ENCODE measurements at places on chromosomes 13 and 19.

GRCh38 chr13:28440774-28441504 lies 54.0 kb downstream of the FLT1 start:
- no peak for DNase-seq

GRCh38 chr13:46648166-46648607 lies 95.2 kb downstream of the LRCH1 start:
- DNase-seq = no peak

DNA sequence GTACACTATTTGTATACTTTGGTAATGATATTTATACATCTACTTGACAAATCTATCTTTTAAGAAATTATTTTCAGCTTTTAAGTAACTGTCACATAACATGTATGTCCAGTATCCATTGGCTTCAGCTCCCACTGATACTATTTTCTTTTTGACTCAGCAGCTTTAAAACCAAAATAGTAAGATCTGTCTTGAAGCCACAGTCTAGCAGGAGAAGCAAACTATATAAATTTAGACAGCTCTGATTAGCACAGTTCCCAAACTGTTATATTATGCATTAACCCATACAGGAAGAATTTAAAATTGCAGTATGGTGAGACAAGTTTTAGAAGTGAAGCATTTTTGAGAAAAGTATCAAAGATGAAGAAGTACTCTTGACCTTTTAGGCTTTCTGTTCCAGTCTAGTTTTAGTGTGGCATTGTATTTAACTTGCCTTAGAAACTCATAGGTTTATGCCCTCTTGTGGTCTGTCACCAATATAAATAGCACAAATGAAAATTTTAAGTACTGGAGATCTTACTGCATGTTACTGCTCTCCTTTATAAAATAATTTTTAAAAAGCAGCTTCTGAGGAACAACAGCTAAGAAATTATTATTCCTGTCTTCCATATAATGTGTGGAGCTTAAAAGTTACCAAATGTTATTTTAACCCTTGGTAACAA lies 24.7 kb downstream of the URI1 start:
- no peak for DNase-seq

DNA sequence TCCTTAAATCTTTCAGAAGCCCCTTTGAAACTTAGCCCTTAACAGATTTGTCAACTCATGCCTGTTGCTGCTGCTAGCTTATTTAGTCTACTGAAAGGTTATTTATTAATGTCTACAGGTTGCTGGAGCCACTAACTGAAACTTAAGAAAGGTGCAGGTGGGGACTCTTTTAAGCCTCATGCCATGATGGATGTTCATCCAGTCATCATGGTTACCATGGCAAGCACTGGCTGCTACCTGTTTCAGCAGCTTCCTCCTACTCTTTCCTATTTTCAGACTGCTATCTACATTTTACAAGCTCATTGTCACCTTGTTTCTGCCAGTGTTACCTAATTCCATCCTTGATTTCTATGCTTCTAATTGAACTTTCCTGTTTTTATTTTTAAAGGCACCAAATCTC lies 27.1 kb downstream of the DGKH start:
- no peak for DNase-seq

- DNase-seq = no peak
Observed at GRCh38 chr19:10334588-10335351, 1.4 kb upstream of the RAVER1 start.

GRCh38 chr19:7746903-7747884 lies at the start of gene CD209:
Gene CD209 (minus strand): TSS chr19:7747534. CDS start chr19:7747511, 23 bp downstream.
- DNase-seq = no peak

DNA sequence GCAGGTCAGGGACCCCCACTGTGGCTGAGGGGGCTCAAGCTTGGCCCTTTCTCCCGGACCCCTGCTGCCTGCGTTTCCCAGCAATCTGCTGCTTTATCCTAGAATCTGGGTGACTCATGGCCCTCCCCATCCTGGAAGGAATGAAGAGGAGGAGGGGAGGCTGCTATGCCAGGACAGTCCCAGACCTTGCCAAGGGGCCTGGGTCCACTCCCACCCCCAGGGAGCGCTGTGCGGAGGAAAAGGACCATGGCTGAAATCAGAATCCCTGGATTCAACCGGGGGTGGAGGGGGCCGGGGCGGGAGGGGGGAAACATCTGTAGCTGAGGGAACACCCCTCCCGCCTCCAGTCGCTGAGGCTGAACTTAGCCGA lies 20.5 kb downstream of the ZNF114 start:
- DNase-seq = no peak

- no peak for DNase-seq
Observed at GRCh38 chr19:31058676-31059340, 290.4 kb downstream of the TSHZ3 start.

GRCh38 chr13:102280366-102280765 lies 121.5 kb downstream of the FGF14 start:
- no peak for DNase-seq

- no peak for DNase-seq
Observed at GRCh38 chr13:48909056-48909389, 66.7 kb upstream of the FNDC3A start.

DNA sequence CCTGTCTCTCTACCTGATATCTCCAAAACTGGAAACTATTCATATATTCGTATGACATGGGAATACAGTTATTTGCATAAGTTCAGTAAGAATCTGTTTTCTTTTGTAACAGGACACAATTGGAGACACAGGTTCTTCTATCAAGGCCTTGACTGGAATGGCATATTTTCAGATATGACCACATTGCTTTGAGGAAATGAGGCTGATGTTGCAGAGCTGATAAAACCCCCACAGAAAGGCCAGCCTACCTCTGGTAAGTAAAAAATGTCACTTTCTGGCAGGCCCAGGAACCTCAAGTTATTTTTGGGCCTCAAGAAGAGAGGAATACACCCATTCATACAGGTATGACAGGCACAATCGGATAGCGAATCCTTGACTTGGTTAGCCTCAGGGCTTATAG lies 29.5 kb upstream of the KBTBD6 start:
- no peak for DNase-seq

DNA sequence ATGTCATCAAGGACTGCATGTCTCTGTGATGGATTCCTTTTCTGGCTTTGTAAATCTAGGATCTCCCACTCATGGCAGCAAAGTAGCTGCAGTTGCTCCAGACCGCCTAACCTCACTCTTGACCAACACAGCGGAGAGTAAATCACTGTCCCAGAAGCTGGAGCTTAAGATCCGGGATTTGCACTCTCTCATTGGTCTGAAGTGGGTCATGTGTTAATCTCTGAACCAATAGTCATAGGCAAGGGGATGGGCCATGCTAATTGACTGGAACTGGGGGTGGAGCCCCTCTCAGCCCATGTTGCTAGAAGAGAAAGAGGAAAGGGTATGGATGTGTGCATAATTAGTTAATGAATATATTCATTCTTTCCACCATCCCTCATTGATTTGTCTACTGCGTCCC lies 34.0 kb downstream of the VAV1 start:
- DNase-seq = no peak

- DNase-seq = no peak
Observed at GRCh38 chr13:99870541-99870940, 101.0 kb downstream of the ZIC5 start.

DNA sequence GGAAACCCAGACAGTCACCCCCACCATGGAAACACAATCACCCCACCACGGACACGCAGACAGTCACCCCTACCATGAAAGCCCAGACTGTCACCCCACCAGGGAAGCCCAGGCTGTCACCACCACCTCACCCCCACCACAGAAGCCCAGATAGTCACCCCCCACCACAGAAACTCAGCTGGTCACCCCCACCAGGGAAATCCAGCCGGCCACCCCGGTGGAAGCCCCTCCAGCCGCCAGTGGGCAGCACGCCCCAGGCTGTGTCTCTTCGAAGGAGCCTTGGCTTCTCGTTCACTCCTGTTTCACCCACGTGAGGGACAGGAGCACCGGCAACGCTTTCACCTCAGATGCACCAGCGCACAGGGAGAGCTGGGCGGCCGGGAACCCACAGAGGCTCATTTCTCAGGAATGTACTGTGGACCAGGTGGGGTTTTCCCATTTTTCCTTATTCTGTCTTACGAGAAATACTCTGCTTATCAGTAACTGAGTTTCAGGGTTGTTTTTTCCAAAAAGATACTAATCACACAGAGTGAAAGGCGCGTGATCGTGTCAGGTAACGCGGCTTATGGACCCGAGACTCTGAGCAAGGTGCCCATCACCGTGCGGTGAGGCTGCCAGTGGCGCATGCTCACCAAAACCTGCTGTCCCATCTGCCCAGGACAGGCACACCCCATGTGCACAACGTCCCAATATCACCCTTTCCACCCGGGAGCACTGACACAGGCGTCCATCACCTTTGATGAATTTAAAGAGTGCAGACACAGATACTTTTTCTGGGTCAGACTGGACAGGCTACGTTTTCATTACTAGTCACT lies 28.0 kb downstream of the CARS2 start:
- DNase-seq = no peak

DNA sequence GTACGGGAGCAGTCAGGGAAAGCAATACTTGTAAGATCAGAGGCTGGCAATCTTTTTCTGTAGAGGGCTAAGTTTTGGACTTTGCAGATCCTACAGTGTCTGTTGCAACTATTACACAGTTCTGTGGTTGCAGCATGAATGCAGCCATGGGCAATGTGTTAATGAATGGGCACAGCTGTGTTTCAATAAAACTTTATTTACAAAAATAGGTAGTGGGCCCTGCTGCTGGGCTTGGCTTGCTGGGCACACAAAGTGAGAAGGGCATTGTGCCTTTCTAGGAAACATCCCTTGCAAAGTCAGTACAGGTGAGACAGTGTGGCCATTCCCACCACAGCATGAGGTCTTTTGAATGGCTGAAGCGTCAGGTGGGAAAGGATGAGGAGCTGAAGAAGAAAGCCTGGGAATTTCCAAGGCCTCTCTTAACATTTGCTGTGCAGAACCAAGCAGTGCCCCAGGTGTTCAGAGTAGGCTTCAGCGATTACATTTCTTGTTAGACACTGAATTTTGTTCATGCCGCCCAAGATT lies 9.1 kb downstream of the KL start:
- no peak for DNase-seq

DNA sequence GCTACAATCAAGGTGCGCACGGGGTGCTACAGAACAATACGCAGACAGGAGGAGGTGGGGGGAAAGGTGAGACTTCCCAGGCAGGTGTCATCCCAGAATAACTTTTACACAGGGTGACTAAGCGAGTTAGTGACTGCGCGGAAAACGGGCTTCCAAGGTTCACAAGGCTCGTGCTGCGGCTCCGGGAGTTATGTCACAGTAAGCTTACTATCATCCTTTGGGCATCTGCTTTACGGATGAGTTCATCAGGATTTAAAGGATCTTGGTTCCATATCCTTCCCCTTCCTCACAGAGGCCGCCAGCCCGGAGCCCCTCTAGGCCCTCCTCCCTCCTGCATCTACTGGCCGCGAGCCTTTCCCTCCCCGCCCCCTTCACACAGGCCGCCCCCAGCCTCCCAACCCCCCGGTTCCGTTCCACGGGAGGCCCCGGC lies 474 bp upstream of the IFT88 start:
- DNase-seq = no peak

- DNase-seq = no peak
Observed at GRCh38 chr19:49020342-49020741, 3.5 kb upstream of the LHB start.

GRCh38 chr13:54232700-54233099 lies 1204.1 kb downstream of the OLFM4 start:
- no peak for DNase-seq

GRCh38 chr19:45528149-45528743 lies 21.0 kb downstream of the VASP start:
- no peak for DNase-seq

- no peak for DNase-seq
Observed at GRCh38 chr13:81275666-81276258, 934.8 kb upstream of the SPRY2 start.

- DNase-seq = no peak
Observed at GRCh38 chr13:60647547-60647946, 250.5 kb downstream of the TDRD3 start.

- DNase-seq = no peak
Observed at GRCh38 chr13:59996461-59996980, 167.2 kb downstream of the DIAPH3 start.

DNA sequence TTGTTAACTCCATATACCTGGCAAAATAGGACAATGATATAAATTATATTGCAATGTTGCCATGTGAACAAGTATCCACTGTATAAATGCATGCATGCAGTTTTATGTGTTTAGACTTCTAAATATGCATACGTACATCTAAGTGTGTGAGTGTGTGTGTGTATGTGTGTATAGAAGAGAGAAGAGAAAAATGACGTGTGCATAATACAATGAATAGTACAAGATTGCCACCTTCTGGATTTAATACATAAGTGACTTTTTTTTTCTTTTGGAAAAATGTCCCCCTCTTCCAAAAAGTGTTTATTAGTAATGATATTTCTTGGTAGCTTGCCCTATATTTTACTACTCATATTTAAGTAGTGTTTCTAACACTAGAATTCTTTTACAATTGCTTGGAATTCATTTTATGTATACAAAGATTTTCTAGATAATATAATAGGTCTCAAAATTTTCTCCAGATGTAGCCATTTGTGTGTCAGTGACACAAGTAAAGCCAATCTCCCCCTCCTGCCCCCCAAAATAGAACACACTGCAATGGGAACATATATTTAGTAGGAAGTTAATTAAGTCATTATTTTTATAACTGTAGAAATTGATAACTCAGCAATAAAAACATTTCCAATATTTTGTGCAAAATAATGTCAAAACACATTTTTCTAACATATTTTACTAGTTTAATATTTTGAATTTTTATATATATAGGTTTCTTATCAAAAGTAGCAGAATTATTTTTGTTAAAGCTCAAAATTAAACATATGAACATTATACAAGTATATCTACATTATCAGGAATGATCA lies 783.3 kb upstream of the ATXN8OS start:
- DNase-seq = no peak

GRCh38 chr19:18875726-18876125 lies 20.2 kb downstream of the CERS1 start:
- DNase-seq = no peak

DNA sequence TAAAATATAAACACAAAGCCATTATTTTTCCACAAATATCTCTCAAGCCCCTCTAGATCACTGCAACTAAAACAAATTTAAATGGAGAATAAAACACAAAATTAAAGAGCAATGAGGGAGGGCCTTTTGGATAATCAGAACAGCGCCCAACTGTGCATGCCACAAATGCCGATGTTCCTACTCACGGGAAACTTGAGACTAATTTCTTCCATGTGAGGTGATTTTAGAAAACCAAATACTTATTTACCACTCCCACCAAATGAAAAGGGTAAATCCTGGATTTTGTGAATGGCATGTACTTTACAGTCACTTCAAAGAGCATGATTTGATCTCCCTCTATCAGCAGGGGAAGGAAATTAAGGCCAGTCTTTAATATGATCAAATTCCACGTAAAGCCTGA lies 74.8 kb downstream of the SLC7A1 start:
- DNase-seq = no peak

DNA sequence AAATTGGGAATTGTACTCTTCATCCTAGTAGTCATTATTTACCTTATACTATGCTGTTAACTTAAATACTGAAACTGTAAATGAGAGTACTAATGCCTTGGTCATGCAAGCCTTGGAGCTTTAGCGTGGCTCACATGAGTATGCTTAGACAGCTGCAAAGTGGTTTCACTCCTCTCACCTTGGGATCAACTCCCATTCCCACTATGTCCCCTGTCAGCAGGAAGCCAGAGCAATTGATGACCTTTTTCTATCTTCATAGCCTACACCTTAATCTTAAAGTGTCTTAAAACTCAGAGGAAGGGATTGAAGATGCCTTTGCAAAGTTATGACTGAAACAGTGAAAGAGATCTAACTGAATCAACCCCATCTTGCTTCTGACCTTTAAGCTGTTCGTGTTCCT lies 33.2 kb upstream of the CEACAM8 start:
- DNase-seq = no peak

- DNase-seq = no peak
Observed at GRCh38 chr13:75222031-75222430, 259.9 kb downstream of the TBC1D4 start.

- DNase-seq = no peak
Observed at GRCh38 chr19:36051637-36052036, 2.4 kb downstream of the THAP8 start.
